CD8-positive, alpha-beta T cell (primary cell): ENCODE measurements at places on chromosomes 12 and 14.

DNA sequence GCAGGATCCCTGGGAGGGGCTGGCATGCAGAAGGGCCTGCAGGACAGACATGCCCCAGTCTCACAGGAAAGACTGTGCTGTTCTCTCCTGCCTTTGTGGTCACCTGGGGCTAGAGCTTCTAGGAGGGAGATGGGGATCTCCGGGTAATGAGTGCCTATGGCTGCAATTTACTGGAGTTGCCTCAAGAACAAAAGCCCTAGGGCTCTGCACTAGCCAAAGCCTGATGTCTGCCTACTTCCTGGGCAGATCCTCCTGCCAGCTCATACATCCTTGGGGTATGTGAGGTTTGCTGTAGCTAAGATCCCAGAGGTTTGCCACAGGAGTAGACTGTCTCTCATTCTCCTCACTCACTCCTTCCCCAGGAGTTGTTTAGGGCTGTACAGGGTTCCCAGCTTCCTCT lies 106.9 kb upstream of the PPFIA2 start:
- no peak for DNase-seq

DNA sequence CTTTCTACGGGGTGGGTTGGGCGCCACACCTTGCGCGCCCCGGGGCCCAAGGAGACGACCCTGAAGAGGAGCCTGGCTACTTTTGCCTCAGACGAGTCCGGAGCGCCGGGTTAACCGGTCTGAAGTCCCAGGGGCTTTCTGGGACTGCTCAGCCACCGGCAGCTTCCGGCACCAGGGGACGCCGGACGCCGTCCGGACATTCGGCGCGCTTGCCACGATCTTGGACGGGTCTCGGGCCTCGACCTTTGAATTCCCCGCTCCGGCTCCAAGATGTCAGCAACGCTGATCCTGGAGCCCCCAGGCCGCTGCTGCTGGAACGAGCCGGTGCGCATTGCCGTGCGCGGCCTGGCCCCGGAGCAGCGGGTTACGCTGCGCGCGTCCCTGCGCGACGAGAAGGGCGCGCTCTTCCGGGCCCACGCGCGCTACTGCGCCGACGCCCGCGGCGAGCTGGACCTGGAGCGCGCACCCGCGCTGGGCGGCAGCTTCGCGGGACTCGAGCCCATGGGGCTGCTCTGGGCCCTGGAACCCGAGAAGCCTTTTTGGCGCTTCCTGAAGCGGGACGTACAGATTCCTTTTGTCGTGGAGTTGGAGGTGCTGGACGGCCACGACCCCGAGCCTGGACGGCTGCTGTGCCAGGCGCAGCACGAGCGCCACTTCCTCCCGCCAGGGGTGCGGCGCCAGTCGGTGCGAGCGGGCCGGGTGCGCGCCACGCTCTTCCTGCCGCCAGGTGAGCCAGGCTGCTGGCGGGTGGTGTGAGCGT lies at the start of gene ACOT4:
Gene ACOT4 (plus strand): TSS at position 184 of the 760 bp plus-strand sequence. CDS start 87 bp downstream, at position 271.
- peak; percentile 63 for DNase-seq

GRCh38 chr14:42224053-42224888 lies 617.6 kb downstream of the LRFN5 start:
- DNase-seq = no peak

- DNase-seq = no peak
Measured at GRCh38 chr12:98244136-98244535, 271.3 kb upstream of the TMPO start.

DNA sequence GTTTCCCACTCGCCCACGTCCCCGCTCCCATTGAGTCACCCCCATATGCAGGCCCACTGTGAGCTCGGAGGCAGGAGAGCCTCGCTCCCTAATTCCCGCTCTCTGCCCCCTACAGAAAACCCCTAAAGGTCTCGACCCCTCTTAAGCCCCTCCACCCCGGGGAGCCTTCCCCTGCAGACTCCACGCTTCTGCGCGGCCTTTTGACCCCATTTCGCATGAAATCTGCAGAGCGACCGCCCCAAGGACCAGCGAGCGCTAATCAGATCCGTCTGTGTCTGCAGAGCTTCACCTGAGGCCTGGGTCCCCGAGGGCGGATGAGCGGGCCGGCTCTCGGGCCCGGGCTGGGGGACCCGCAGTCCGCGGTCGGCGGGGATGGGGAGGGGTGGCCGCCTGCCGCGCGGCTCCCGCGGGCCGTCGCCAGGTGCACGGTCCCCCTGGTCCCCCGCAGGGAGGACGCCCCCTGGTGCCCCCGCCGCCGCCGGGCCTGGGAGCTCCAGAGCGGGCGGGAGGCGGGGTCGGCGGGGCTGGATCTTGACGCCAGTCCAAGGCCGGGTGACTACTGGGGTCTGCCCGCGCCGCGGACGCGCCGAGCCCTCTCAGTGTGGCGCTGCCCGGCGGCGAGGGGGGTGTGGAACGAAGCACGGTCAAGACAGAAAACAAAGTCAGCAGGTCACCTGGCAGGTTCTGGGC lies 10.1 kb downstream of the BMP4 start:
- no peak for DNase-seq

DNA sequence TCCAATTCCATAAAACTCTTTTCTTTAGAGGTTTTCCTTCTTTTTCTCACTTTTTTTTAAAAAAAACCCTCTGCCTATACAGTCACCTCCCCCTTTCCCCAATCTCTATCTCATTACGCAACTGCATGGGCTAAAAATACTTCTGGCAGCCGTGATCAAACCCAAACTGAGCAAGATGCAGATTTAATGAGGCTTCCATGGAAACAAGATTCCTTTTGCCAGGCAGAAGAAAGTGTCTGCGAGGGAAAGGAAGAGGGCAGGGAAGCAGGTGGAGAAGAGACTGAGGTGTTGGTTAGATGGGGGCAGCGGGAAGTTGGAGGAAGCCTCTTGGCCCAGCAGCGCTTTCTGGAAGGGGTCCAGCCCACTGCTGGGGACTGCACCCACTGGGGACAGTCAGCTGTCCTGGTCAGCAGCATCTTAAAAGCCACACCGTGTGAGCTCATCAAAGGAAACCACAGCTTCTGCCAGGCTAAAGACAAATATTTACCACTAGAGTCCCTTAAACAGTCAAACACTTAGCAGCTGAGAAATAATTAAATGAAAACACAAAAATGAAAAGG lies 90.4 kb downstream of the SLC8A3 start:
- no peak for DNase-seq

GRCh38 chr12:43501703-43502102 lies 50.3 kb downstream of the ADAMTS20 start:
- no peak for DNase-seq

DNA sequence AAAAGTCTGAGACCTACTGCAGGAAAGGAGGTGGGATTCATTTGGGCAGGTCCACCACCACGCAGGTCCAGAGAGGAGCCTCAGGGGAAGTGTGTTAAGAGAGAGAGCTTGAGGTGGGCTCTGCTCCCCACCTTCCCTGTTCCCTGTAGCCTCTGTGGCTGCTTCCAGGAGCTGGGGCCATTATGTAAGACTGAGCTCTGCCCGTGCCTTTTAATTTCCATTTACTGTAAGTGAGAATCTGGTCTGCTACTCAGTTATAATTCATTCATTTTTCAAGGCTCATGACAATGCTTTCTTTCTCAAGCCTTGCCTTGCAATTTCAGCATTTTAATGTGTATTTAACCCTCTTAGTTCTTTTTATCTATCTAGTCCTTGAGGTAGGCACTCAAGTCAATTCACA lies 8.3 kb downstream of the SLC4A8 start:
- no peak for DNase-seq

DNA sequence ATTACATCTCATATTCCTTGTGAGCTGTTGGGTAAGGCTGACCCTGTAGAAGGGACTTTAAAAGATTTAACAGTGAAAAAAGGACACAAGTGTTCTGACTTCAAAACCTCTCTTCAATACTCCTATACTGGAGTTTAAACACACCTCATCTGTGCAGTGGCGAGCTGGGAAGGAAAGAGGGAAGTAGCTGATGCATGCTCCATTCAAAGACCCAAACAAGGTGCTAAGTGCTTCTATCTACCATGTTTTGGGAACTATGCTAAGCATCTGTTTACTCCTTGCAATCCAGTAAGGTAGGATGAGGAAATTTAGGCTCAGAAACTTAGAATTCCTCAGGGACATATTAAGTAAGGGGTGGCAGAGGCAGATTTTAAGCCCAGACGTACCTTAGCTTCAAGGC lies 16.4 kb upstream of the DNM1L start:
- DNase-seq = no peak

GRCh38 chr12:79527473-79527872 lies 163.3 kb downstream of the PAWR start:
- DNase-seq = no peak

GRCh38 chr12:101305226-101305779 lies 25.4 kb downstream of the UTP20 start:
- no peak for DNase-seq

GRCh38 chr12:9068086-9068485 lies 47.6 kb downstream of the A2M start:
- no peak for DNase-seq

DNA sequence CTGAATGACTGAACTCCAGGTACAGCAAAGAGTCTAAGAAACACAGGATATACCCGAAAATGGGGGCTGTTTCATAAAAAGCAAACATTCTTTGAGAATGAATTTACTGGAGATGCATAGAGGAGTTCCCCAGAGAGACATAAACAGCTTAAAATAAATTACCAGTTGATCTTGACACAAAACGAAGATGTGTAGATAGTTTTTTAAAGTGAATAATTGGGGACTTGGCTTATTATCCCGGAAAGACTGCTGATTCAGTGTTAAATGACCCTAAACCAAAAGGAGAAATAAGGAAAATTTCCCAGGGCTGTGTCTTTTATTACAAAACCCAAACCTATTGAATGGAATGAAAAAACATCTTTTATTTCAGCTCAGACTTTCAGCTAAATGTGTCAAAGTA lies 1052.8 kb upstream of the TMEM132C start:
- DNase-seq = no peak

- no peak for DNase-seq
Measured at GRCh38 chr14:50675597-50675996, 7.5 kb upstream of the SAV1 start.

- DNase-seq = no peak
Measured at GRCh38 chr12:29164477-29165393, 15.7 kb downstream of the FAR2 start.

DNA sequence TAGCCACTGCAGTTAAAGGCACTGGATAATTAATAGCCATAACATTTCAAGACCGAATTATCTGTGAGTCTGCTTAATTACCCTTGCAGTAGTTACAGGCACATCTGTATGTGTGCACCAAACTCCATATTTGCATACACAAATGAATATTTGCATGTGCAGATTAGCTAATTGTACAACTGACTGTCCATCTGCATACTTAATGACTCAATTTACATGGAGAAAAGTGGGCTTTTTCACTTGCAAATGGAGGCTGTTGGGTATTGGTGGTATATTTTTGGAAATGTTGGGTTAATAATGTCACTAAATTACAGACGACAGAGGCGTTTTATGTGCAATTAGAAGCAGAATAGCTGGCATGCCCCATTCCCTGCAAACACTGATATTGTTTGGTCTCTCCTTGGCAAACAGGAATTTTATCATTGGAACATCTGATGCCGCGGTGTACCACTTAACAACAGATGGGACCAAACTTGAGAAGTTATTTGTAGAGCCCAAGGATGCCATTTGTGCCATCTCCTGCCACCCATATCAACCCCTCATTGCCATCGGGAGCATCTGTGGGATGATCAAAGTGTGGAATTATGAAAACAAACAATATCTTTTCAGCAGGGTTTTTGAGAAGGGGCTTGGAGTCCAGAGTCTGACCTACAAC lies 39.6 kb downstream of the CFAP251 start:
- DNase-seq = no peak

DNA sequence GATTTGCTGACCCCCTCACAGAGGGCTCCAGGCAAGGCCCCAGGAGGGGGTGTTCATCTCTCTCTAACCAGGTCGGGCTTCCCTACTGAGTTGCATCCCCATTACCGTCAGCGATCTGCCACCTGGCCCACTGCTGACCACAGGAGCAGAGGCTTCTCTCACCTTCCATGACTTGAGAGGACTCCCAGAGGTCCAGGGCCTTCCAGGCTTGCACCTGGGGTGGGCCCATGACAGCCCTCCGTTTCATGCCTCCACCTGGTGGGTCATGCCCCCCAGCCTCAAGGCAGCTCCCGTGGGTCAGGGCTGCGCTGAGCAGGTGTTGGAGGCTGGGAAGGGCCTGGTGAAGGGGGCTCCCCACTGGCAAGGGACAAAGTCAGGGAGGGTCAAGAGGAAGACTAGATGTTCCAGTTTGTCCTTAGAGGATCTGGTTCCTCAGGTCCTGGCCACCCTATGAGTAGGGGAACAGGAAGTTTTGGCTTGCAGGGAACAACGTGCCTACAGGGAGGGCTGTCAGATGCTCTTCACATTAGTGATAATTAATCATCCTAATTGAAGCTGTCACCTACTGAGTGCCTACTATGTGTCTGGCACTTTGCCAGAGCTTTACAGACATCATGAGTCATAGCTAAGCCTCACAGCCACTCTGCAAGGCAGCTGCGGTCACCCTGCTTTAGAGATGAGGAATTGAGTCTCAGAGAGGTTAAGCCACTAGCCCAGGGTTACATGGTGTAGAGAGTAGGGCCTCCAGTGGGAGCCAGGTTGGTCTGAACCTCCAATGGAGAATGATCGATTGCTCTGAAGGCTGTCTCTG lies 13.8 kb downstream of the NFKBIA start:
- DNase-seq = no peak

DNA sequence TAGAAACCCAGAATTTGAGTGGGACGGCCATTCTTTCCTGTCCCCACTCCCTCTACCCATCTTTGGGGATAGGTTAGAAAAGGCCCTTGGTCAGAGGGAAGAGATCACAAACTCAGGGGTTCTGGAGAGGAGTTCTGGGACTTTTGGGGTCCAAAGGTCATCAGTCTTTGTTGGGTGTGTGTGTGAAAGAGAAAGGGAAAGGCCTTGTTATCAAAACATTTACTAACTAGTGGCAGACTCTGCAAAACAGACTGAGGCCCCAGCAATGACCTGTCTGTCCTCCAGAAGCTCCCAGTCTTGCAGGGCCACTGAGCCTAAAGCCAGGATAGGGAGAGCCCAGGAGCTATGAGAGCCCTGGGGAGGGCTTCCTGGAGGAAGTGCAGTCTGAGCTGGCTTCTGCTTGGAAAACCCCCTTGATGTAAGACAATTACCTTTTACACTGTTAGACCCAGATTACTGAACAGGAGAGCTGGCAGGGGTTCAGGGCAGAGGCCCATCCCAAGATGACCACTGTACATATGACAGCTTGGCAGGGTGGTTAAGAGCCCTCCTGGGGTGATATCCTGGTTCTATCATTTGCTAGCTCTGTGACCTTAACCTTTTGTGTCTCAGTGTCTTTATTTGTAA lies 429.1 kb upstream of the CCDC196 start:
- no peak for DNase-seq

DNA sequence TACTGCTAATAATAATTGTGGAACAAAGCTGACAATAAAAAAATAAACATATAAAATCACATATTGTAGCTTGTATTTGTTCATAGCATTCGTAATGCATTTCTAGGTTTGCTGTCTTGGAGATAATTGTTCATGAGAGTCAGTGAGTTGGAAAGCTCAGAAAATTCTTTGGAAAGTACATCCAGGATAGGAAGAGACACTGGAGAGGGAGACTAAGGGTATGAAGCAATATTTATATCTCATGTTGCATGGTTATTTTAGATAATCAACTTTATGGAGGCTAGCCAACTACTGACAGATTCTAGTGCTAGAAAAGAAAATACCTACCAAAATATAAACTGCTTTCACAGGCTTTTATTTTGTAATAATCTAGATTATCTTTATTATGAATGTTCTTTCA lies 1095.2 kb downstream of the FSCB start:
- DNase-seq = no peak

GRCh38 chr14:68473794-68474193 lies 319.1 kb downstream of the ZFP36L1 start:
- no peak for DNase-seq
